ENCODE measurements at places on chromosomes 7 and 10.

DNA sequence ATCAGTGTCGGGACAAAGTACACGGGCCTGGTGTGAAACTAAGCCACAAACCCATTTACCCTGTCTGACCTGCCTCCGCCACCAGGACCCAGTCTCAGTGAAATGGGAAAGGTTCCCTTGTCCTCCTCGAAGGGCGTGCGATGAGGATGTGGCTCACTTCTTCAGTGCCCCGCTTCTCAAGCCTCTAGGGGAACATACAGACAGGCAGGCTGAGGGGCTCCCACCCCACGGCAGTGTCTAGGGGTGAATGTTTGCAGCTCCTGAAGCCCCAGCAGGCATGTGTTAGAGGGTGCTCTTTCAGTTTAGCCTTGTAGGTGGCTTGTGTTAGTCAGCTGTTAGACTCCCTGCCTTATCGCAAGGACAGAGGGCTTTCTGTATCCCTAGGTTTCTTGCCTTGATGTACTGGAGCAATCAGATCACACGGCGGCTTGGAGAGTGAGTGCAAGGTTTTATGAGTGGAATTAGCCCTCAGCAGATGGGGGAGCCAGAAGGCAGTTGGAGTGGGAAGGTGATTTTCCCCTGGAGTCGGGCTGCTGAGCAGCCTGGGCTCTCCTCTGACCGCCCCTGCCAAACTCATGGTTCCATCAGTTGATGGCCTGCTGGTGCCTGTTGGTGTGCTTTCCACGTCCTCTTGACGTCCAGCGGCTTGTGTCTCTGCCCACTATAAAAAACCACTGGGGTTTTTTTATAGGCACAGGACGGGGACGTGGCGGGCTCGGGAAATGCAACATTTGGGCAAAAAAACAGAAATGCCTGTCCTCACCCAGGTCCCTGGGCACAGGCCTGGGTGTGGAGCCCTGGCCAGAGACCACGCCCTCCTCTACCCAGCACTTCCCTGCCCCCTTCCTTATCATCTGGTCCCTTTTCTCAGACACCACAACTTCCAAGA lies 759 bp downstream of the NUDT1 start:
- no peak for DNase-seq

- no peak for DNase-seq
Measured at GRCh38 chr7:28180031-28180363, 598 bp downstream of the JAZF1 start.

DNA sequence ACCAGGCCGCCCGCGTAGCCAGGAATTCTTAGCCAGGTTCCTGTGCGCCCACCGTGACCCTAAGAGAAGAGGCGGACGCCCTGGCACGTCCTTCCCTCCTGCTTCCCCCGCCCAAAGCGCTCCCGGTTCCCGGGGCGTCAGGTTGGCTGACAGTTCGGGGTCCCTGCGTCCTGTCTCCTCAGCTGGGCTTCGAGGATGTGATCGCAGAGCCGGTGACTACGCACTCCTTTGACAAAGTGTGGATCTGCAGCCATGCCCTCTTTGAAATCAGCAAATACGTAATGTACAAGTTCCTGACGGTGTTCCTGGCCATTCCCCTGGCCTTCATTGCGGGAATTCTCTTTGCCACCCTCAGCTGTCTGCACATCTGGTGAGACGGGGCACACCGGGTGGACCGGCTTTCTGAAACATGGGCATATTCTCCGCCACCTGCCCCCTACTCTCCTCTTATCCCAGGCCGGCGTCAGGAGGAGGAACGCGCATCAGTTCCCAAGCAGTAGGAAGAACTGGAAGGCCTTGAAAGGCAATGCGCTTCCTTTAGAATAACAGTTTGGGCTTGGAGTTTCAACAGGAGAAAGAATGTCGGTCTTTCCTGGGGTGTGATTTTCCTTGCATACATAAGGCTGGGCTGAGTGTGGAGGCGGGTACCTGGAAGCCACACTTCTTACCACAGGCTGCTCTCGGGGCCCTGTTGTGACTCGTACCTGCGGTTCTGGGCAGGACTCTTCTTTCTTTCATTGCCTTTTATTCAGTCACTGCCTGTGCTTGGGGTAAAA lies 728 bp downstream of the CAV2 start:
- DNase-seq, result peak; percentile 58

DNA sequence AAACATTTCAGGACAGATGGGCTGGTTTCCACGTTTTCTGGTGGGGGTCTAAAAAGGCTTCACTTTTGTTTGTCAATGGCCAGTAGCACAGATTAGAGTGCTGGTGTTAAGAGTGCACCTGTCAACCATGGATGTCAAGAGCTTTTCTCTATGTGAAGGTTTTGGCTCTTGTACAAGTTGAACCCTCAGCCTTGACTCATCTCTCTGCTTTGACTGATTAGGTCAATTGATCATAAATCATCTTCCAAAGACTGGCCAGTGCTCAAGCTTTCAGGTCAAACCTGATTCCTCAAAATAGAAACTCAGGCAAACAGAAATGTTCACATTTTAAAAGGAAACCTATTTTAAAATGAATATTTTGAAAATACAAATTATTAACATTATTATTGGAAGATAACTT lies 59.6 kb upstream of the SP4 start:
- DNase-seq, result no peak

DNA sequence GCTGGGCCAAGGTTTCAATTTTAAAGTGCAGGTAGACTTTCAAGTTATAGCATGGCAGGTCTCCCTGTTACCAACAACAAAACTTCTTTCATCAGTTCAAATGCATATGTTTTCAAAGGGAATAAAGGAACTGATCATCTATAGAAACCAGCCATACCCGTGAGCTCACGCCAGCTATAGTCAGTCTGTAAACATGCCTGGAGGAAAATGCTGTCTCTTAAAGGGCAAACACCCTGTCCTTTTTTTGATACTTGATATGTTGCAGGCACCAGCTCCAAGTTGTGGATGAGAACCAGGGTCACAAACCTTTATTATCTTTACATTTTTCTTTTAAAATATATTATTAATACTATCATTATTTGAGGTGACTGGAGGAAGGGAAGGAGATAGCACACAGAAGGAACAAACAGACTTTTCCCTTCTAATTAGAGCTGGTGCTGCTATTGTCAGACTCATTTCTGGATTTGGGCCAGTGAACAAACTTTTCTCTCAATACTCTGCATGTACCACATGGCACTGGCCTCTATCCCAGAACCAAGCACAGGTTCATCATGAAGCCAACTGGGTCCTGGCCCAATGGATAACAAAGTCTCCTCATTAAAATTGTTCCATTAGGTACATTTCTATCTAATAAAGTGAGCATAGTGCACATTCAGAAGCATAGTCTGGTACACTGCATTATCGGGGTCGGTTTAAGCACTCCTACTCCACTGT lies 1102.4 kb downstream of the SORCS3 start:
- no peak for DNase-seq

DNA sequence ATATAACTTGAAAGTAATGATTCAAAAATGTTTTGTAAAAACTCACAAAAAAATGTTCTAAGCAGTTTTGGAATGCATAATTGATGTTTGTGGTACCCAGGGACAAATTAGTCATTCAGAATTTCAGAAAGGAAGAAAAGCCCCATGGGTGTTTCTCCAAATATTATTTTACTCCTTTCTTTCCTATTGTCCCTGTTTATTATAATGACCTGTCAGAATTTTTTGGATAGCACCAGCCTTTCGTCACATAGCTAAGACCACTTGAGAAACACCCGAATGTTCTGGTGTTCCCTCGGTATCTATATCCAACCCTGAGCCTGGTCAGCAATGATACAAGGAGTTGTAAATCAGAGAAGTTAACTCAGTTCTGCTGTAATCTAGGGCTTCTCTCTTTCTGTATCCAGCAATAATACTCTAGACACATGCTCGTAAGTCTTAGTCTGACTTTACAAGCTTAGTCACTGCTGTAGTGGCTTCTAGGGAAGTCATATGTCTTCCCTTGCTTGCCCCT lies 64.8 kb upstream of the MEOX2 start:
- no peak for DNase-seq

- DNase-seq, result no peak
Measured at GRCh38 chr7:37701769-37702168, 18.2 kb downstream of the GPR141 start.

- DNase-seq, result no peak
Measured at GRCh38 chr7:138433583-138434443, 26.2 kb upstream of the TRIM24 start.

- DNase-seq, result peak; percentile 14
Measured at GRCh38 chr7:19116121-19117090, 1.0 kb downstream of the TWIST1 start.

DNA sequence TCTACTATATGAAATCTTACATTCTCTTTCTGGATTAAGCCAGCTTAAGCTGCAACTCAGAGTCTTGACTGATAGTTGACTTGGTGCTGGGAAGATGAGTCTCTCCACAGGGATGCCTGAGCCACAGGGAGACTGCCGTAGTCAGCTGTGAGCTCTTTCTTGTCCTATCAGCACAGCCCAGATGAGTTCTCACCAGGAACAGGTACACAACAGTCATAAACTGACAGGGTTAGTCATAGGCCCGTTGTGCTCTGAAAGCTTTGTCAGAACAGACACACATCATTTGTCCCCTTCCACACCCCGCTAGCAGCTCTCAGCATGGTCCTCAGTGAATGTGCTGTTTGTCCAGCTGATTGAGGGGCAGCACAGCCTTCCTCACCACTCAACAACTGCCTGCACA lies 221.6 kb downstream of the RPS24 start:
- no peak for DNase-seq

DNA sequence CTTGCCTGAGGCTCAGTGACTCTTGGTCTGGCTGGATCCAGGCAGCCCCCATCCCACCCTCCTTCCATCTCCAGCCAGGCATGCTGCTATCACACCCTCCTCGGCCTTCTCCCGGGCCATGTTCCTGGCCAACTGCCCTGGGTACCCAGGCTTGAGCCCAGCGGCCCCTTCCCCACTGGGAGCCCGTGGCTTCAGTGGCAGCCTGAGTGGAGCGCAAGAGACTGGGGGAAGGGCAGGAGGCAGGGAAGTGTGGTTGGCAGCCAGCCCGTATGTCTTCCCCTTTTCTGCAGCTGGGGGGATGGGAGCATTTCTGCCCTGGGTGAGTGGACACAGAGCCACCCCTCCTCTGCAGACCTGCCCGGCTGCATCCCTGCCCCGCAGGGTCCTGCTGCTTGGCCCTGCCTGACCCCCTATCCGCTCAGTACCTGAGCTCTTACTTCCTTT lies 148.5 kb downstream of the ARHGAP22 start:
- DNase-seq, result peak; percentile 88

DNA sequence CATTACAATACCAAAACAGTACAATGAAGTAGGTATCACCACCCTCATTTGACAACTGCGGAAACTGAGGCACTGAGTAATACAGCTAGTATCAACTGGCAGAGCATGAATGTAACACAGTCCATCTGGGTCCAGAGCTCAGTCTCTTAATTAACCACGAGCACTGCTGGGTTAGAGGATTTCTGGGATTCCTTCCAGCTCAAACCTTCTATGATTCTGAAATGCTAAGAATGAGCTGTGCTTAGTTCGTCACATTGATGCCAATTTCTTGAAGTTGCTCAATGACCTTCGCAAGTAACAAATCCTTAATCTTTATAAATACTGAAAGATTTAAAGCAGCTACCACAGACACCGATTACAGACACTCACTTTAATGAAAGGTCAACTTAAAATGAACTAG lies 62.5 kb downstream of the SGMS1 start:
- peak; percentile 98 for DNase-seq

DNA sequence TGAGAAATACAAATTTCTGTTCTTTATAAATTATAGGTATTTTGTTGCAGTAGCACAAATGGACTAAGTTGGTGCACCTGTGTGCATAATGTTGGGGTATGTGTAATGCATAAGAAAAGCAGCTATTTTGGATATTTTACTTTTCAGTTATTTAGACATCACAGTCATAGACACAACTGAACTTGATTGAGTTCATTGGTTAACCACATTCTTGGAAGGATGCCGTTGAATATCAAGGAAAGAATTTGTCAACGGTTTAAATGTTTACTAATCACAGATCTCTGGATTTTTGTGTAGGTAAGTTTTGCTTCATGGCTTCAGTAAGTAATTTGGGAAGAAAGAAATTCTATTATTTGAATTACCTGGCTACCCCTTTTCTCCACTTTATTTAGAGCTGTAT lies 4.1 kb downstream of the OTUD1 start:
- no peak for DNase-seq

DNA sequence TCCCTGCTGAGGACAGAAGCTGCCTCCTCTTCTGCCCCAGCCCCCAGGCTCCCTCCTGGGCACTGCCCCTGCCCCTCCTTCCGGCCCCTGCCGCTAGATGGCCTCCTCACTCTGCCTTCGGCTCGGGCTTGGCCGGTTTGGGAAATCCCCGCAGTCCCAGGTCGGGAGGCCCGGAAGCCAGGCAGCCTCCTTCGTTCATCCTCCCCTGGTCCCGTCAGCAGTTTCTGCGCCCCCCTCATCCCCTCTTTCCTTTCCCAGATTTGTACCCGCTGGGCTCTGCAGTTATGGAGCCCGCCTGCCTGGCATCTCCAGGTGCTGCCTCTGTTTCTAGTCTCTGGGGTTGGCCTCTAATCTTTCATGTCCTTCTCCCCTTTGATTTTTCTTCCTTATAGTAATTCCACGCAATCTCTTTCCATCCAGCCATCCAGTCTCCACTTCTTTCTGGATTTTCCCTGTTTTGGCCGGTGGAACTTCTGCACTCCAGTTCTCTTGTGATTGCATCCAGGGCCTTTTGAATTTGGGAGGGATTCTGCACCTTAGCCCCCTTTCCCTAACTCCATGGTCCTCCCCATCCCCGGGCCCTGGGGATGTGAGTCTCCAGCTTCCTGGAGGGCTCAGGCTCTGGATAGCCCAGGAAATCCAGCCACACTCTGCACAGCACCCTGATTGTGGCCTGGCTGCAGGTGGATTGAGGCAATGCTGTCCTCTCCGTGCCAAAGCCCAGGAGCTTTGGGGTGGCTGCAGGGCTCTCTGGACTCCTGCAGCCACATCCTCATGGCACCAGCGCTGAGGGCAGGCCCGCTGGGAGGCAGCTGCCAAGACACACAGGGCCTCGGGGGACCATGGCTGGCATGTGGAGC lies 3.3 kb upstream of the SHH start:
- peak; percentile 47 for DNase-seq

GRCh38 chr10:90804354-90804753 lies 53.5 kb downstream of the HTR7 start:
- DNase-seq, result no peak

DNA sequence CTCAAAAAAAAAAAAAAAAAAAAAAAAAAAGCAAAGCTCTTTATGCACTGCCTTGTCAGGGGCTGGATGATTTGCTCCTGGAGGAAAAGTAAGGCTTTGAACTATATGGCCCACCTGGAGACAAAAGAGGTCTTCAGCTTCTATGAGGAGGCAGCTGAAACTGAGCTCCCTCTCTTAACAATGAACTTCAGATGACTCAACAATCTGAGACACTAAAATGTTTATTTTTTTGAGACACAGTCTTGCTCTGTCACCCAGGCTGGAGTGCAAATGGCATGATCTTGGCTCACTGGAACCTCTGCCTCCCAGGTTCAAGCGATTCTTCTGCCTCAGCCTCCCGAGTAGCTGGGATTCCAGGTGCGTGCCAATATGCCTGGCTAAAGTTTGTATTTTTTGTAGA lies 36.7 kb downstream of the RAB19 start:
- DNase-seq, result no peak
